ENCODE measurements at places on chromosomes 1 and 21.
A peak's percentile ranks its signal among the peaks of the same experiment; 100 is the strongest.

GRCh38 chr1:72037745-72038343 is 244.5 kb downstream of the NEGR1 start:
- peak; percentile 25 for DNase-seq

- DNase-seq, result no peak
Measured at GRCh38 chr21:25942135-25942534, 207.4 kb downstream of the GABPA start.

- no peak for DNase-seq
Measured at GRCh38 chr1:10610901-10611600, 136.3 kb downstream of the PEX14 start.

DNA sequence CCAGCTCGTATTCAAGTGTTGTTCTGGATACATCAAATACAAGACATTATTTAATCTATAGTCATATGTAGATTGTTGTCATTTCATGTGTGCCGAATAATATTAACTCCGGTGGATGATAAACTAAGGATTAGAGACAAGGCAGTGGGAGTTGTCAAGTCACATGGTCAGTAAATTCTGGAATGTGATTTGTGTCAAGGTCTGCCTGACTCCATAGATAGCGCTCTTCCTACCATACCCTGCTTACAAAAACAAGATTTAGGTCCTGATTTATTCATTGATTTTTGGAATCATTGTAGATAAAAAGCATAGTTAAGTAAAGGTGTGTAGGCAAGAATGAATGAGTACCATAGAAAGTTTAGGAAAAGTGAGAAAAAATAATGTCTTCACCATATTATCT is 2.6 kb downstream of the TNNI3K start:
- no peak for DNase-seq

- DNase-seq, result peak; percentile 50
Measured at GRCh38 chr1:7469255-7469938, 301.7 kb upstream of the VAMP3 start.

GRCh38 chr1:51734896-51735745 is 118.2 kb downstream of the OSBPL9 start:
- DNase-seq, result no peak

DNA sequence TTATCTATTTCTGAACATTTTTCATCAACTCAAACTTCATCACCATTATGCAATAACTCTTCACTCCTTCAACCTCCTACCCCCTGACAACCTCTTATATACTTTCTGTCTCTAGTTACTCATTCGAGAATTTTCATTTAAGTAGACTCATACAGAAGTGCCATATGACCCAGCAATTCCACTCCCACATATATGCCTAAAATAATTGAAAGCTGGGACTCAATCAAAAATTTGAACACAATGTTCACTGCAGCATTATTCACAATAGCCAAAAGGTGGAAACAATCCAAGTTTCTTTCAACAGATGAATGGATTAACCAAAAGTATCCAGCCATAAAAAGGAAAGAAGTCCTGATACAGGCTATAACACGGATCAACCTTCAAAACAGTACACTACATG is 24.1 kb downstream of the COL11A1 start:
- no peak for DNase-seq

DNA sequence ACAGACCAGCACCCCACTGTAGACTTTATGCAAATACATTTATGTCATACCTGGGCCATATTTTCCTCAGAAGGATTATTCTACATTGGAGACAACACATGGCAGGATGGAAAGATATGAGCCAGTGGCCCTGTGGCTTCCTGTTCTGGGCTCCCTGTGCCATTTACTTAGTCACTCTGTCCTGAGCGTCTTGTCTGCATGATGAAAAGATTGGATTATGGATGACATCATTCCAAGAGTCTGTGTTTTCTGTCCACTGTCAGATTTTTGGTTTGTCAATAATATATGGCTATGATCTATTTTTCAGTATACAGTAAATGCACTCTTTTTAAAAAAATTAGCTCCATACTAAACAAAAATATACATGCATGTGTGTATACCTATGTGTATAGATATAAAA is 30.8 kb downstream of the IGSF5 start:
- DNase-seq, result no peak

- DNase-seq, result no peak
Measured at GRCh38 chr1:206716870-206717673, 32.4 kb downstream of the MAPKAPK2 start.

DNA sequence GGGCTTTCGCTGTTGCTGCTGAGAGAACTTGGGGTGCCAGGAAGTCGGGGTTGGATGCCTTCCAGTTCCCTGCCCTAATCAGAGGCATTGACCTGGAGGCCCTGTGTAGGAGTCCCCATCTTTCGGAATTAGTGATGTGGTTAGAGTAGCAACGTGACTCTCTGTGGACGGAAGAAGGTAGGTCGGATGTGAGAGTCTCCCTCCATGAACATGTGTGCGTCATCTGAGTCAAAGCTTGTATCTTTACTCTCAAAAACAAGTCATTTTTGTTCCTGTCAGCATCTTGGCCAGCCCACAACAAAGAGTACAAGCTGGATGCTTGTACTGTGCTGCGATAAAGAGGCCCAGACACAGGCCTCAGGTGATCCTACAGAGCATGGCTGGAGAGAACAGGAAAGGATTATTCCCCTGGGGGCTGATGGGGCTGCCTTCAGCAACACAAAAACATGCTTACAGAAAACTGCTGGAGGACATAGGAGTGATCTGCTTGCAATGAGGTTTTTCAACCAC is 31.0 kb upstream of the IL10 start:
- DNase-seq, result no peak

DNA sequence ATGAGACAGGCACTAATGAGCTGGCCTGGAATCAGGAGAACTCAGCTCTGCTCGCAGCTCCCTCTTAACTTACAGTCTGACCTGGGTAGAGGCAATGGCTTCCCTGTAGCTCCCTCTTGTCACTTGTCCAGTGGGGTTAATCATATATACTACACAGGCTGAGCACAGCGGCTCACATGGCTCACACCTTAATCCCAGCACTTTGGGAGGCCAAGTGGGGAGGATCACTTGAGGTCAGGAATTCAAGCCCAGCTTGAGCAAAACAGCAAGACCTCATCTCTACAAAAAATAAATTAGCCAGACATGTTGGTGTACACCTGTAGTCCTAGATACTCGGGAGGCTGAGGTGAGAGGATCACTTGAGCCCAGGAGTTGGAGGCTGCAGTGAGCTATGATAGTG is 4.2 kb downstream of the S100A6 start:
- no peak for DNase-seq

DNA sequence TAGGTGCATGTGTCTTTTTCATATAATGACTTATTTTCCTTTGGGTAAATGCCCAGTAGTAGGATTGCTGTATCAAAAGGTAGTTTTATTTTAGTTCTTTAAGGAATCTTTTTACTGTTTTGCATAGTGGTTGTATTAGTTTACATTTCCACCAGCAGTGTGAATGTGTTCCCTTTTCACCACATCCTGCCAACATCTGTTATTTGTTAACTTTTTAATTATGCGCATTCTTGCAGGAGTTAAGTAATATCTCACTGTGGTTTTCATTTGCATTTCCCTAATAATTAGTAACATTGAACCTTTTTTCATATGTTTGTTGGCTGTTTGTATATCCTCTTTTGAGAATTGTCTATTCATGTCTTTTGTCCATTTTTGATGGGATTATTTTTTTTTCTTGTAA is 1761.9 kb downstream of the PLA2G4A start:
- DNase-seq, result no peak

DNA sequence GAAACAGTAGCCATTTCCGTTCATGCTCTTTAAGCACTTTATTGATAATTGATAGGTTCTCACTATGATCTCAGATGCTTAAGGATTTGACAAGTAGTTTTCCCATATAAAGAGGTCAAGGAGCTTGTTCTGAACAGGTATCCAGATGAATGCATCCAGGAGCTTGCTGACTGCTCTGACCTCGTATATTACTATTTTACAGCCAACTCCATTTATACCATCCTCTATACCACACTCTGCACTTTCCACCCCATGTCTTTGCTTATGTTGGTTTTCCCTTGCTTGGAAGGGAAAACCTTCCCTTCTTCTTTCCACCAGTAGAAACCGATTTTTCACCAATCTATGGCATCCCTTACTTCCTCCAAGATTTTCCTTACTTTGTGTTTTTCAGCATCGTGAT is 107.2 kb downstream of the LHX9 start:
- DNase-seq, result no peak

- no peak for DNase-seq
Measured at GRCh38 chr1:9882296-9882944, 27.6 kb downstream of the CTNNBIP1 start.

GRCh38 chr1:205777994-205778393 is 2.7 kb upstream of the RAB29 start:
- no peak for DNase-seq

DNA sequence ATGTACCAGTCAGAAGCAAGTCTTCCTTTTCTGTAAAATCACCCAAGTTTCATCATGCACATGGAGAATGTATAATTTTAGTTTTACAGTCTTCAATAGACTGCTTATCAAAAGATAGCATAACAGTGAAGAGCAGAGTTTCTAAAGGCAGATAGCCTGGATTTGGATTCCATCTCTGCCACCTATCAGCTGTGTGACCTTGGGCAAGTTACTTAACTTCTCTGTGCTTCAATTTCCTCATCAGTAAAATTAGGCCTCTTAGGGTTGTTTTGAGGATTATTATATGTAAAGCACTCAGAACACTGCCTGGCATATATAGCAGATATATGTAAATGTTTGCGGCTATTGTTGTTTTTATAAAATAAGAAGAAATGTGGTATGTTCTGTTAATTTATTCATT is 38.9 kb downstream of the PTGFRN start:
- no peak for DNase-seq

DNA sequence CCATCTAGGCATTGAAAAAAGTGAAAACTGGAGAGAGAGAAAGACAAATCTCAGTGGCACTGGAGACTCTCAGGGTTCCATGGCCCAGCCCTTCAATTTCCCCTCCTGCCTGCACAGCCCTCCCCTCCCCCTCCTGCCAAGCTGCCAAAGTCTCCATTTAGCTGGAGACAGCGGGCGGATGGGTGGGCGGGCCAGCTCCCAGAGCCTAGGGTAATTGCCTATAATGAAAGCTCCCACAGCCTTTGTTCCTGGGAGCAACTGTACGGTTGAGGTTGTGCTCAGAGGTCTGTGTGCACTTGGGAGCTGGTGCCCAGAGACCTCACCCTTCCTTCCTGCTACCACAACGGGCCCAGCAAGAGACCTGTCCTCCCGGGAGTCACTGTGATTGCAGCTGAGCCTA is 89.6 kb downstream of the NAV1 start:
- peak; percentile 30 for DNase-seq

- no peak for DNase-seq
Measured at GRCh38 chr1:170866646-170867045, 68.7 kb upstream of the MROH9 start.

- DNase-seq, result no peak
Measured at GRCh38 chr1:6053206-6053546, 7.5 kb downstream of the KCNAB2 start.

GRCh38 chr1:186819126-186819525 is 9.6 kb upstream of the PLA2G4A start:
- DNase-seq, result no peak

DNA sequence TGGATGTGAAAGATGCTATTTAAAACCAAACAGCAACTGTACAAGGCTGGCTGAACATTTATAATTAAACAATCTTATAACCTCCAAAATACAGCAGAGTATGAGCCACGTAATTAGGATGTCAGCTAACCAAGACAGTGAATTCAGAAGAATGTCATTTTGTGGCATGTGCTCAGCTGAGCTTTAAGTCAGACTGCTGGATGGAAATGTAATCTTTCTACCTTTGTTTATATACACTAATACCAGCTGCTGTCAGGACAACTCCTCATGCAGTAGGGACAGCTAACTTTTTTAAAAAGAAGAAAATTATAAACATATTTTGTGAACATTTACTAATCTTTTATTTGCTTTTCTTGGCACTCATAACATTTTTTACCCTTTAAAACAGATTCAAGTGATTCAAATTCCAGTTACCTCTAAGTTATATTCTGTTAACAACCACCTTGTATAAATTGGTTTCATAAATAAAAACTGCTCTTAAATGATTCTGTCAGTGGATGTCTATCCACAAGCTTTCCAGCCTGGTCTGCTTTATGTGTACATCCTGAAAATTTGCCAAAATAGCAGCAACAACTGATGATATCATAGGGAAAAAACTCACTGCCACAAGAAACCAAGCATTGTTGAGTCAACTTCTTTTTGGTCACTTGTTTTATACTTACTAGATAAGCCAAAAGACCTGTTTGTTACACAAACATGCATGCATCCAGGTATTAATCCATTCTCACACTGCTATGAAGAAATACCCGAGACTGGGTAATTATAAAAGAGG is 36.1 kb downstream of the DPH5 start:
- DNase-seq, result no peak

DNA sequence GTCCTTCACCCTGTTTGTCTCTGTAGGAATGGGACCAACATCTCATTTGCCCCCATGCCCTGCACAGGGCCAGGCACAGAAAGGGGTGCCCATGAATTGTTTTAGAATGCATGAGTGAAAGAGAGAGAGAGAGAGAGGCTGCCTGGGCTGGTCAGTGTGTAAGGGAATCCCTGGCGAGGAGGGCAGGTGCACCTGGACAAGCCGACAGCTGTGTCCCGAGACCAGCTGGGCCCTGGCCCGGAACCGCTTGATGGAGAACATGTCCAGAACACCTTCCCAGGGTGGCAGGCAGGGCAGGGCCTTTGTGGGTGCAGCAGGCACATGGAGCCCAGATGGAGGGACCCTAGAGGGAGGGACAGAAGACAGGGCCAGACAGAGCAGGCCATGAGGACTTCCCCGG is 22.7 kb downstream of the SPOCD1 start:
- DNase-seq, result no peak

DNA sequence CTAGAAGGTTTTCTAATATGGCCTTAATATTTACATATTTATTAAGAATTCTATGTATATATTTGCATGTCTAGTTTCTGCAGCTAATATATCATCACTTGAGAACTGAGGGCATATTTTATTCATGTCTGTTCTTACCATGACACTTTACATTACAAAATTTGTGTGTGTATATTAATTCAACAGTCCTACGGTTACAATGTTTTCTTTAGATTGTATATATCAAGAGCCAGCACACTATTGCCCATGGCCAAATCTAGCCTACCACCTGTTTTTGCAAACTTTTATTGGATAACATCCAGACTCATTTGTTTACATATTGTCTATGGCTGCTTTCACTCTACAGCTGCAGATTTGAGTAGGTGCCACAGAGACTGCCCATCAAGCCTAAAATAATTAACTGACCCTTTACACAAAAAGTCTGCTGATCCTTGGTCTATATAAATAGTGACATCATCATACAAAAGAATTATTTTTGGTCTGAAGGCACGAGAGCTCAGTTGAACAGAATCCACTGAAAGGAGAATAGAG is 577.4 kb upstream of the PBX1 start:
- DNase-seq, result no peak

Measured in NCI-H2171 (cell line).